Heart left ventricle (tissue), 16 donors: ENCODE measurements at places on chromosomes 3 and 15. TPM values are rescaled to one million over a fixed set of nuclear protein-coding genes. Genes with fewer than 3 reads are reported as not detected.
A peak's percentile ranks its signal among the peaks of the same experiment; 100 is the strongest.

NAALADL2 gene
- total RNA-seq, result 8.5 TPM

MYO5C gene
- total RNA-seq, result 1.1 TPM

MST1R gene
- total RNA-seq, result 1.8 TPM

NIT2 gene
- 43.9 TPM for total RNA-seq

MITF gene
- total RNA-seq, result 81.1 TPM

MFGE8 gene
- 556 TPM for total RNA-seq

- H3K27me3 ChIP-seq, result no peaks in the 10 kb centered on the region
- H3K36me3 ChIP-seq, result no peaks in the 10 kb centered on the region
- H3K27ac ChIP-seq, result peak overlapping the region; percentile 40
- peaks cover 63% of the 10 kb centered on the region for H3K4me1 ChIP-seq
- no peak overlapping the region for H3K4me3 ChIP-seq
These were observed 342.7 kb downstream of the PTPRG start for GRCh38 chr3:61903931-61904657.

DNA sequence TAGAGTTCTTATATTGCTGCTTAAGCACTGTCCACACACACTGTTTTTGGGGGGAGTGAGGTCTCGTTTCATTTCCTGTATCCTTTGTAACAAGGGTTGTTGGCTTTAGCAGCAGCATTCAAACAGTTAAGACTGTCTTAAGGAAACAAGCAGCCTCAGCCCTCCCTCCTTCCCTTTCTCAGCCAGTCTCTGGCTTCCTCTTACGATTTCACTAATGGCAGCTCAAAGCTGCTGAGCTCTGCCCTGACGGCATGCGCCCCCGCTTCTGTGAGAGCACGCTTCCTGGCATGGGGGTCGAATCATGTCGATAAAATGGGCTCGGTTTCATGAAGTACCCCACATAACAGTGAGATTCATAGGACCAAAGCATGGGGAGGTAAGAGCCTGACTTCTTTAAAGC is 105.0 kb downstream of the KLHL25 start:
- peaks cover 15% of the 10 kb centered on the region for H3K4me1 ChIP-seq
- peak overlapping the region; percentile 19 for H3K4me3 ChIP-seq
- DNase-seq, result no peak
- H3K27me3 ChIP-seq, result no peaks in the 10 kb centered on the region
- peak overlapping the region; percentile 5 for H3K27ac ChIP-seq

- DNase-seq, result no peak
- no peak overlapping the region for H3K27ac ChIP-seq
- H3K4me1 ChIP-seq, result no peaks in the 10 kb centered on the region
These were observed 60.5 kb upstream of the TFRC start for GRCh38 chr3:196142202-196142956.

DNA sequence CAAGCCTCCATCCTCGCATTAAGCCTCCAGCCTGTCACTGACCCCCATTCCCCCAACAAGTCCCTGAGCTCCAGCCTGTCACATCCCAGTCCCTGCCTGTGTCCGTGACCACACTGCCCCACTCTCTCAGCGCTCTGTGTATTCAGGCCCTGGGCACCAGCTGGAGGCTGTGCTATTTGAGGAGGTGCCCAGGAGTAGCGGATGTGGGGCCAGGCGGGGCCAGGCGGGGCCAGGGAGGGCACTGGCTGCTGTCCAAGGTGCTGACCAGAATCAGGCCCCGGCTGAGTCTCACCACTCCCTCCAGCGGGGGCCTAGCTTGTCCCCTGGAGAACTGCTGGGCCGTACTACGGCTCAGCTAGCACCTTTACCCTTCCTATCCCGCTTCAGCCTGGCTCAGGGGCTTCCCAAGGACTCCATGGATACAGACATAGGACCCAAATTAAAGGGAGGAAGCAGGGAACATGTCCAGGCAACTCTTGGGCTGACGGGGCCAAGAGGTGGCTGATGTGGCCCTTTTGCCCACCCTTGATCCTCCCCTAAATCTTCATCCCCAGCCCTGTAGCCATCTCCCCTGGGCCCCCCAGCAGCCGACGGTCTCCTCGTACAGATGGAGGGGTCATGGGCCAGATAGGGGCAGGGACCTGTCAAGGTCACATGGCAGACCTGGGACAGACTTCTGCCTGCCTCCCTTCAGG is 1.1 kb downstream of the HHATL start:
- H3K4me3 ChIP-seq, result peak overlapping the region; percentile 52
- H3K36me3 ChIP-seq, result no peaks in the 10 kb centered on the region

- H3K36me3 ChIP-seq, result no peaks in the 10 kb centered on the region
- H3K4me1 ChIP-seq, result peaks cover 5% of the 10 kb centered on the region
- H3K27ac ChIP-seq, result no peak overlapping the region
- DNase-seq, result no peak
These were observed 158.2 kb upstream of the ABI3BP start for GRCh38 chr3:101151286-101151913.

DNA sequence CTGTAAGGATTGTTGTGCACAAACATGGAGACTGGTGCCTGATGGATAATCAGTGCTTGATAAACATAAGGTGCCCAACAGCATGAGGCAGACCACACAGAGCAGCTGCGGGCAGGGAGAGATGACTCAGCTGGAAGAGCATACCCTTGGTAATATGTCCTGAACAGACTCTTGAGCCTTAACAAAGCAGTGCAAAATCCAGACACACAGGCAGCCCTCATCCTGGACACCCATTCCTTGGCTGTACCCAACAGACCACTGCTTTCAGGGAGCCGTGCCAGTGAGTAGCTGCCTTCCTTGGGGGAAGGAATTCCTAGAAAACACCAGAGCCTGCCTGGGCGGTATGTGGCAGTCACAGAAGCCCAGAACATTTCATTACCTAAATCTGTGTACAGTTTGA is 156.2 kb downstream of the CLSTN2 start:
- H3K27me3 ChIP-seq, result no peaks in the 10 kb centered on the region
- H3K4me3 ChIP-seq, result no peak overlapping the region
- no peak for DNase-seq
- peaks cover 8% of the 10 kb centered on the region for H3K4me1 ChIP-seq

GRCh38 chr15:31049111-31049510 is 52.4 kb downstream of the TRPM1 start:
- no peaks in the 10 kb centered on the region for H3K4me1 ChIP-seq
- no peak overlapping the region for H3K4me3 ChIP-seq
- H3K27ac ChIP-seq, result no peak overlapping the region
- no peaks in the 10 kb centered on the region for H3K36me3 ChIP-seq
- H3K27me3 ChIP-seq, result no peaks in the 10 kb centered on the region

- H3K4me3 ChIP-seq, result no peak overlapping the region
- no peaks in the 10 kb centered on the region for H3K27me3 ChIP-seq
- no peaks in the 10 kb centered on the region for H3K36me3 ChIP-seq
- no peaks in the 10 kb centered on the region for H3K4me1 ChIP-seq
- DNase-seq, result no peak
These were observed 142.4 kb downstream of the CHDH start for GRCh38 chr3:53703630-53704362.

DNA sequence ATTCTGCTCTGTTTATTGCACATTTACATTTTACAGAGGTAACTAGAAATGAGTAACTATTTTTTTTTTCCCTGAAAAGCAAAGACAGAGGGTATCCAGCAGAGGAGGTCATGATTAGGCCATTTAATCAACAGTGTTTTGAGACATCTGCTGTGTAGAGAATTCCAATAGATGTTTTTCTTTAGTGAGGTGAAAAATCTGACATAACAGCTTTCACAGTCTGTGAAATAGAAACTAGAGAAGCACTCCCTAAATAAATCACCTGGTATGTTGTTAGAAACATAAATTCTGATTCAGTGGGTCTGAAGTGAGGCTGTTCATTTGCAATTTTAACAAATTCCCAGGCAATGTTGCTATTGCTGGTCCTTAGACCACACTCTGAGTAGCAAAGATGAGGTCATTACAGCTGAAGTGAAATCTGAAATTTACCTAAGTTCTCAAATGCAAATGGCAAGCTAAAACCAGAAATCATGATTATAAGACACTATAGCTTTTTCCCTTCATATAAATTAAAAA is 329.2 kb upstream of the LRRC3B start:
- H3K4me1 ChIP-seq, result no peaks in the 10 kb centered on the region
- no peaks in the 10 kb centered on the region for H3K36me3 ChIP-seq
- no peak overlapping the region for H3K27ac ChIP-seq

- H3K4me3 ChIP-seq, result no peak overlapping the region
- peaks cover 13% of the 10 kb centered on the region for H3K4me1 ChIP-seq
- H3K27me3 ChIP-seq, result no peaks in the 10 kb centered on the region
- DNase-seq, result no peak
These were observed 501.3 kb downstream of the NTRK3 start for GRCh38 chr15:87755226-87755625.

DNA sequence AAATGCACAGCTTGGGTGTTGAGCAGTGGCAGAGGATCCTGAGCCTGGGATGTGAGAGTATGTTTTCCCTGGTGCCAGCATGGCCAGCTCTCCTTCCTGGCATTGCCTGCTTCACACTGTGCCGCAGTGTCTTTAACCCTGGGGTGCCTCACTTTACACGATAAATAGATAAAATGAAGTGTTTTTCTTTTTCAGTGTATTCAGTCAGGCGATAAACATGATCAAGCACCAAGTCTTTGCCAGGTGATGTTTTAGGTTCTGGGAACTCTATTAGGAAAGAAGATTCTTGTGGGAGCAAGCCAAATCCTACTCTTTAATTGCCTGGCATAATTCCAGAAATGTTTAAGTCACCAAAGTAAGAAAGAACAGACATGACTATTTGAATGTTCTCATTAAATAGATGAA is 14.0 kb downstream of the ABHD6 start:
- no peak overlapping the region for H3K4me3 ChIP-seq
- H3K27me3 ChIP-seq, result no peaks in the 10 kb centered on the region
- no peaks in the 10 kb centered on the region for H3K36me3 ChIP-seq
- H3K27ac ChIP-seq, result no peak overlapping the region

DNA sequence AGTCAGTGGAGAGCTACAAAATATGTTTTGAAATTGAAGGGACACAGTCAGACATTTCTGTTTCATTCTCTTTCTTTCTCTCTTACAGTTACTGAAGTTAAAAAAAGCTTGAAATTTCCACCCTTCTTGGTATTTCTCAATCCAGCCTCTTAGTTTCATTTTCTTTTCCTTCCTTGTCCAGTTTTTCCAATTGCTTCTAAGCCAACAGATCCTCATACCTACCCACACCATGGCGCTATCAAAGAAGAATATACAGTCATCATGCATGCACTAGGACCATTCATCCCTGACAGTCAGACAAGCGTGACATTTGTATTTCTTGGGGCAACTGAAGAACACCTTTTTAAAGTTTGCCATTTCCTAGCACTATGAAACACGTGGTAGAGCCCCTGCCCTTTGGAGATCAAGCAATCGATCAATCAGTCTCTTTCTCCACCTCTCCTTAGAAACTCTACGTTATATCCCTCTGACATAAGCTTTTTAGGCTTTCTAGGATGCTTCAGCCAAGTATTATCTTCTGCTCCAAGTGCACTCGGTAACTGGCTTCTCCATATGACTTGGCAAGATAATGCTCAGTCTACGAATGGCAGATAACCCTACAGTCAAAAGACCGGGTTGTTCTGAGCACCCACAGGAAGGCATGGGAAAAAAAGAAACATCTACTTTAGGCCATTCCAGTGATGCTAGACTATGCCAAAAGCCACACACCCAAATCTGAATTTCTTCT is 65.4 kb downstream of the FBN1 start:
- H3K27ac ChIP-seq, result peak overlapping the region; percentile 27
- H3K4me3 ChIP-seq, result no peak overlapping the region

DNA sequence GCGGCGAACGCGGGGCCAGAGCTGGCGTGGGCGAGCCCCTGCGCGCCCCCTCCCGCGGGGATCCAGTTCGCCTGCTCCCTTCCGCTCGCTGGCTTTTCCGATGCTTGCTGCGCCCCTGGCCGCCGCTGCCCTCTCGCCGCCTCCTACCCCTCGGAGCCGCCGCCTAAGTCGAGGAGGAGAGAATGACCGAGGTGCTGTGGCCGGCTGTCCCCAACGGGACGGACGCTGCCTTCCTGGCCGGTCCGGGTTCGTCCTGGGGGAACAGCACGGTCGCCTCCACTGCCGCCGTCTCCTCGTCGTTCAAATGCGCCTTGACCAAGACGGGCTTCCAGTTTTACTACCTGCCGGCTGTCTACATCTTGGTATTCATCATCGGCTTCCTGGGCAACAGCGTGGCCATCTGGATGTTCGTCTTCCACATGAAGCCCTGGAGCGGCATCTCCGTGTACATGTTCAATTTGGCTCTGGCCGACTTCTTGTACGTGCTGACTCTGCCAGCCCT is 721 bp downstream of the P2RY1 start:
- H3K27ac ChIP-seq, result peak overlapping the region; percentile 76
- H3K27me3 ChIP-seq, result no peaks in the 10 kb centered on the region
- no peaks in the 10 kb centered on the region for H3K36me3 ChIP-seq
- DNase-seq, result peak; percentile 28
- peak overlapping the region; percentile 73 for H3K4me3 ChIP-seq
- peaks cover 21% of the 10 kb centered on the region for H3K4me1 ChIP-seq

DNA sequence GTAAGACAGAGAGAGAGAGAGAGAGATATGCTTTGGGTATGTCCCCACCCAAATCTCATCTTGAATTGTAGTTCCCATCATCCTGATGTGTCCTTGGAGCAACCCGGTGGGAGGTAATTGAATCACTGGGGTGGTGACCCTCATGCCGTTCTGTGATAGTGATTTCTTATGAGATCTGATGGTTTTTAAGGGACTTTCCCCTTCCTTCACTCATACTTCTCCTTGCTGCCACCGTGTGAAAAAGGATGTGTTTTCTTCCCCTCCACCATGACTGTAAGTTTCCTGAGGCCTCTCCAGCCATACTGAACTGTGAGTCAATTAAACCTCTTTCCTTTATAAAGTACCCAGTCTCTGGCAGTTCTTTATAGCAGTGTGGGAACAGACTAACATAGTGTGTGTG is 60.3 kb downstream of the EOMES start:
- no peaks in the 10 kb centered on the region for H3K36me3 ChIP-seq
- H3K27me3 ChIP-seq, result no peaks in the 10 kb centered on the region
- H3K27ac ChIP-seq, result no peak overlapping the region
